ENCODE measurements at places on chromosomes 1 and 21.

GRCh38 chr1:116151739-116152576, 40.8 kb downstream of the MAB21L3 start:
- DNase-seq: no peak

DNA sequence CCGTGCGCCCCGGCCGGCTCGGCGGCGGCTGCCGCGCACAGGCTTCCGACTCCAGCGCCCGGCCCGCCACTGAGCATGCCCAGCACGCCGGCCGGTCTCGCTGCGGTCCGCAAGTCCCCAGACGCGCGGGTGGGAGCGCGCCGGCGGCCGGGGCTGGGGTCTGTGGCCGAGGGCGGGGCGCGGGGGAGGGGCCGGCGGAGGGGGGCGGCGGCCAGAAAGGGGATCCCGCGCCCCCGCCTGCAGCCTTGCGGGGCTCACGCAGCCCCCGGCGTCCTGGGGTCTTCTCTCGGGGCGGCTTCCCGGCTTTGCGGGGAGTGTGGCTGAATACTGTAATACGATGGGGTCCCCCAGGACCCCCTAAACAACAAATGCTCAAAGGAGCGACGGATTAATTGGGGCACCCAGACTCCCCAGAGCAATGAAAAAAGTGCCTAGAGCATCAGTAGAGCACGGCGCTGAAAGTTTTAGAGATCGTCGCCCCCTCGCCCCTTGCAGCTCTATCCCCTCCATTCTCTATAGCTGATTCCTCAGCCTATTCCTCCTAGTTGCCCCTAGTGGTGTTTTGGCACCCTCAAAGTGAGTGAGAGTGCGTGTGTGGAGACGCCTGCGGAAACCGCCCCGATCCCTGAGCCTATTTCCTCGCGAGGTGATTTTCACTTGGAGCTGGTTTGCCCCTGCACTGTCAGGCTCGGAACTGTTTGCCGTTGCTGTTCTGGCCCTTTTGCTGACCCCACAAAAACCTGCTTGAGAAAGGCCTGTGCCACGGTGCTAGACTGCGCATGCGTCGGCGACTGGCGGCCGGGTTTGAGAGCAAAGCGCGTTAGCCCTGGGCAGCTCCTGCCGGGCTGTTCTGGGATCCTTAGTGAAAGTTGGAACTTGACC, at the start of gene VAV3:
Gene VAV3, minus strand, starts transcription at position 71 of the 882 bp plus-strand sequence. CDS start 311 bp downstream, outside the sequence.
- DNase-seq: peak; percentile 34

DNA sequence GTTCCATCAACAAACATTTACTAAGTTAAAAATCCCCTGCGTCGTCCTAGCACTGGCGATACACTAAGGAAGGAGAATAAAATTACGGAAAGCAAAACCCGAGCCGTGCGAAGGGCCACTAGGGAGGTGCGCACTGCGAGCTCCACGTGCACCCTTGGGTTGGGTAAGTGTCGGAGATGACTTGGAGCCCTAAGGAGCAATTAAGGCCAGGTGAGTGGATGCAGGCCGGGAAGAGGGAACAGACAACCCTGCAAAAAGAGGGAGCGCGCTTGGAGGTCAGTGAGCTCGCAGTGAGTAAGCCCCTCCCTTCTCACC, 704 bp downstream of the WDR4 start:
- DNase-seq: no peak

- DNase-seq: peak; percentile 93
Measured at GRCh38 chr1:36968730-36969129, 65.6 kb downstream of the GRIK3 start.

DNA sequence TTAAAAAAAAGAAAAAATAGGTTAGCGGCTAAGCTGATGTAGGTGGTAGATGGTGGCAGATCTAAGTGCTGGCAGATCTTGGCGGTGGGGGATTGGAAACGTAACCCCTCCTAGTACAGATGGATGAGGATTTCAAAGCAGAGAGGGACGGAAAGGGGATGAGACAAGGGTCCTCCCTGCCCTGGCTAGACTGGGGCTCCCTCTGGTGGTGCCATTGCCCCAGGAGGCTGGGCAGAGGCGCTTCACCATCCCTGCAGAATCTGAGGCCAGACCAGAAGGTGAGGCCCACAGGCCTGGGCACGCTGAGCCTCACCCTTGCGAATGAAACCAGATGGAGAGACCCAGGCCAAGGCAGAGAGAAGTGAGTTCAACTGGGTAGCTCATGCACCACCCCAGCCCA, 7.0 kb upstream of the PLEKHA6 start:
- no peak for DNase-seq
